Spleen (tissue), 13 donors: ENCODE measurements at places on chromosomes 12 and 14. TPM values are rescaled to one million over a fixed set of nuclear protein-coding genes. Genes with fewer than 3 reads are reported as not detected.

Gene CS
- 141 TPM for total RNA-seq

Gene R3HDM2
- 61.2 TPM for total RNA-seq

Gene SLC24A4
- total RNA-seq = 8.9 TPM

Gene KRT77
- total RNA-seq = not detected

Gene ENDOU
- total RNA-seq = 0.92 TPM

Gene GLIPR1L2
- 0.46 TPM for total RNA-seq

Gene PIWIL1
- 0.61 TPM for total RNA-seq

Gene C3AR1
- 33.0 TPM for total RNA-seq

Gene HPD
- total RNA-seq = 0.97 TPM

Gene ASIC1
- total RNA-seq = 0.26 TPM

Gene PPHLN1
- 103 TPM for total RNA-seq

Gene MYF6
- total RNA-seq = not detected

Gene FITM1
- total RNA-seq = 7.4 TPM

DNA sequence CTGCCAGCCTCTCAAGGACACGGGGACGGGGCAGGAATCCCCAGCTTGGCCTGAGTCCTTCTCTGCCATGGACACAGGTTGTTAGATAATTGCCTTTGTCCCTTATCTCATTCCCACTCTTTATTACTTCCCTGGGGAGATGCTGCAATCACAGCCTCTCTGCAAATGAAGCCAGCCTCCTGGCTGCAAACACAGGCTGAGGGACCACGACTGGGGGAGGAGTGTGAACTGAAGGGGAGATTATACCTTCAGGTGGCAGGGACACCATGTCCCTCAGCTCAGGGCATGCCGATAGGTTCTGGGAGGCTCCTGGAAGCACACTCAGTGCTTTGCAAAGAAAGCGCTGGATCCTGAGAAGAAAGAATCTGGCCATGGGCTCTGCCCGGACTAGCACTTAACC lies 16.1 kb upstream of the CHGA start:
- no peak for DNase-seq

DNA sequence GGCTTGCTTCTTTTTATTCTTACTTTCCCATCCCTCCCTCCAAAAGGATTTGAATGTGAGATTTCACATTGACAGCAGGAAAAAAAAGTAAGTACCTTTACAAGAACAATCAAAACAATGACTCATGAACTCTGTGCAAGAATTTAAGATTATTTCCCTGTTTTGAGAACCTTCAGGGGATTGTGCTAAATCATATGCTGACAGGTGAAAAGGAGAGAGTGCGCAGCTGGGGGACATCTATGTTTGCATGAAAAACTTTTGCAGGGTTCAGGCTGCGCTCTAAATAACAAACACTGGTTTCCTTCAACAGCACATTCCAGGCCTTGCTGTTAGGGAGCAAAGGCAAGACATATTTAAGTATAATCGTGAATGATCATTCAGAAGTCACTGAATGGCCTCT lies 27.3 kb downstream of the RERG start:
- no peak for DNase-seq

DNA sequence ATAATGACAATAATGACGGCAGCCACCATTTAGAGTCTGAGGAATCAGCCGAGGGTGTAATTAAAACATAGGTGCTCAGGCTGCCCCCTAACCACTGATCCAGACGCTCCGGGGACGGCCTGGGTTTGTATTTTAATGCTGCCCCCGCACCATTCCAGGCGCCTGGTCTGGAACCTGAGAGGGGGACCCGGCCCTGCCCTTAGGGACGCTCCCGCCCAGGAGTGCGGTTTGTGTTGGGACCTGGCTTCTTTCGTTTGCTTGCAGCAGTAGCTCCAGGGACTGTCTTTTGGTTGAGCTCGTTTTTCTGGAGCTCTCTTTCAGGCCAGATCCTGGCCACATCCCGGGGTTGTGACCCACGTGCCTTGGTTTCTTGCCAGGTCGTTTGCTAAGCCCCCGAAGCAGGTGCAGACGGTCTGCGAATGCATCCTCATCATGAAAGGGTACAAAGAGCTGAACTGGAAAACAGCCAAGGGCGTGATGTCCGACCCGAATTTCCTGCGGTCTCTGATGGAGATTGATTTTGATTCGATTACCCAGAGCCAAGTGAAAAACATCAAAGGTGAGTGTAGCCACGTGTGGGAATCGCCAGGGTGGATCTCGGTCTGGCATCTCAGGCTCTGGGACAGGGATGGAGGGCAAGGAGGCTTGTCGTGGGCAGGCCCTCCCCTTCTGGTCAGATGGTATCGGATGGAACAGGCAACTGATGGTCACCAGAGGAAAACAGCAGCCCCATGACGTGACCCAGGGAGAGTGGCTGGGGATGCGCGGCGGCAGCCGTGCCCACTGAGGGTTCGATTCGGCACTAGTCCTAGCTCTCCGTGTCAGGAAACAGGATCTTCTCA lies 63.5 kb downstream of the CCDC92 start:
- DNase-seq = peak; percentile 63

- DNase-seq = no peak
Measured at GRCh38 chr12:120263748-120264085, 1.8 kb downstream of the PXN start.

GRCh38 chr12:106288494-106289195 lies 13.9 kb upstream of the TCP11L2 start:
- DNase-seq = no peak

- peak; percentile 77 for DNase-seq
Measured at GRCh38 chr12:110149086-110149660, 25.0 kb downstream of the IFT81 start.

GRCh38 chr12:106669216-106669615 lies 86.4 kb downstream of the RFX4 start:
- no peak for DNase-seq

GRCh38 chr14:101236496-101237251 lies 324.6 kb upstream of the DIO3 start:
- no peak for DNase-seq

- DNase-seq = no peak
Measured at GRCh38 chr14:98888281-98888680, 383.7 kb downstream of the BCL11B start.

DNA sequence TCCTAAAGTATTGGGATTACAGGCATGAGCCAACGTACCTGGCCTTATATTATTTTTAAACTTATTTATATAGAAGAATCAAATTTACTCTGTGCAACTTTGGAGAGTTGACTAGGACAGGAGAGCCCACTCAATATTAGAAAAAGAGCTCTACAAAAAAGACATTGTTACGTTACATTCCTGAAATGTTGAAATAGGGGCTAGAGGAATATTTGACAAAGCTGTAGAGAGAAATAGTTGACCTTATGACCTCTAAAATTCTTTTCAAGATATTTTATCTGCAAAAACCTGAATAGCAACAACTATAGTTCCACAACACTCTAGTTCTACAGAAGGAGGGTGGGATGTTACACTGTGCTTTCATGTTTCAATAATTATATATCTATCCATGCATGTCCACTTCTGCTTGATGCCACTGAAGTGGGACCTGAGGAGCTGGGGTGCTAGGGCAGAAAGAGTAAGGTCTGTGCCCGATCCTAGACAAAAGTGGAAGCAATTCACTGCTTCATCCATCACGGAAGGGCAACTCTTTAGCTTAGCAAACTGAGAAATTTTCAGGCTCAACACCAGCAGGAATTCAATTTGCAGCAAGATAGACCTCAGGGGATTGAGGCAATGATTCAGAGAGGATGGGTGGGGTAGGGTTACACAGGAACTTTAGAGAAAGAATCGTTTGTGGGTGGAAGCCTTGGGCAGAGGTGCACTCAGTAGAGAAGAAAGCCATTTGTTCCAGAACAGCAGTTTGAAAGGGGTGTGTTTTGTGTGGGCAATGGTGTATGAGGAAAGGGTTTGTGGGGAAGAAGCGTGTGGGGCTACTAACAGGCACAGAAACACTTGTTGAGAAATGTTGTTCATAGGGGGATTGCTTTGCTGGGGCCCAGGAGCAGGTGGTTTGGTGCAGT lies 16.0 kb upstream of the RNASE10 start:
- DNase-seq = no peak

- no peak for DNase-seq
Measured at GRCh38 chr14:33720284-33720787, 230.5 kb downstream of the EGLN3 start.

GRCh38 chr14:90785471-90785870 lies 30.8 kb downstream of the TTC7B start:
- no peak for DNase-seq

DNA sequence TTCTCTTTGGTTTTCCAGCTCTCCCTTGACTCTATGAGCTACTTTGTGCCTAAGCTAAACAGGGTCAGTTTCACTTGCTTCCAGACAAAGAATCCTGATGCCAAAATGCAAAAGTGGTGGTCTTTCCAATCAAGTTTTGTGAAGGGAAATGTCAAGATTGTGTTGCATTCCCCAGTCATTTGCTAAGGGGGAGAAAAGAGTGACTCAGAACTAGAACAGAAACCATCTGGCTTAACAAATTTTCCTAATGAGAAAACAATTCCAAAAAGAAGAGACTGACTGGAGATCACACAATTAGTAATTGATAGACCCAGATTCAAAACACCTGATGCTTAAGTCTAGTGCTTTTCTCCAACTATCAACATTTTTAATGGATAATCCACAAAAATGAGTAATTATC lies 235.1 kb upstream of the DIO2 start:
- DNase-seq = no peak

- DNase-seq = no peak
Measured at GRCh38 chr14:59215322-59215721, 26.9 kb downstream of the DAAM1 start.

DNA sequence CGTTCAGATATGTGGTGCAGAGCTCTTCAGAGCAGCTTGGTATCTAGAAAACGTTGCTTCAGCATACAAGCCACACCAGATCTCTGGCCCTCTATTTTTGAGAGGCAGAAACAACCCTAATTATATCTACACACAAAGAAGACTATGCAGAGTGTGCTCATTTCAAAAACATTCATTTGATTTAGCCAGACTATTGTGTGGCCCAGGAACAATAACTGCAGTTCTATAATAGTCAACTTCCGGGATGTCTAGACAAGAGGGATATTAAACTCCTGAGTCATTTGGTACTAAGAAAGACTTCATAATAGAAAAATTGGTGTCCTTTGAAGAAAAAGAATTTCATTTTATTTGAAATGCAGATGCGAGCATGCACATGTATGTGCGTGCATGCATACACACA lies 153.8 kb downstream of the PELI2 start:
- DNase-seq = no peak

DNA sequence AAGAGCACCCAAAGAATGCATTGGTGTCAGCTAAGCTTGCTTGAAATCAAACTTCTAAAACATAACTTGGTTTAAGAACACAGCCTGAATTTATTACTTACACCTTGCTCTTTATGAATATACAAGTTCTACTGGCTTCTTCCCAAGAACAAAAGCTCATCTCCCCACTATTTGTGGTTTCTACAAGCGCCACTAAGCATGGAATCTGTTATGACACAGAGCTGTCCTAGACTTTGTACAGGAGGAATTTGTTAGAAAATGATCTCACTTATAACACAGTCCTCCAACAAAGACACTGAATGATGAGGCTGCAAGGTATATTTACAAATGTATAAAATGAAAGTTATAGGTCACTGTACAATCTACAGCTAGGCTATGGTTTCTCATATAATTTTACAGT lies 452.1 kb downstream of the BCAT1 start:
- no peak for DNase-seq

DNA sequence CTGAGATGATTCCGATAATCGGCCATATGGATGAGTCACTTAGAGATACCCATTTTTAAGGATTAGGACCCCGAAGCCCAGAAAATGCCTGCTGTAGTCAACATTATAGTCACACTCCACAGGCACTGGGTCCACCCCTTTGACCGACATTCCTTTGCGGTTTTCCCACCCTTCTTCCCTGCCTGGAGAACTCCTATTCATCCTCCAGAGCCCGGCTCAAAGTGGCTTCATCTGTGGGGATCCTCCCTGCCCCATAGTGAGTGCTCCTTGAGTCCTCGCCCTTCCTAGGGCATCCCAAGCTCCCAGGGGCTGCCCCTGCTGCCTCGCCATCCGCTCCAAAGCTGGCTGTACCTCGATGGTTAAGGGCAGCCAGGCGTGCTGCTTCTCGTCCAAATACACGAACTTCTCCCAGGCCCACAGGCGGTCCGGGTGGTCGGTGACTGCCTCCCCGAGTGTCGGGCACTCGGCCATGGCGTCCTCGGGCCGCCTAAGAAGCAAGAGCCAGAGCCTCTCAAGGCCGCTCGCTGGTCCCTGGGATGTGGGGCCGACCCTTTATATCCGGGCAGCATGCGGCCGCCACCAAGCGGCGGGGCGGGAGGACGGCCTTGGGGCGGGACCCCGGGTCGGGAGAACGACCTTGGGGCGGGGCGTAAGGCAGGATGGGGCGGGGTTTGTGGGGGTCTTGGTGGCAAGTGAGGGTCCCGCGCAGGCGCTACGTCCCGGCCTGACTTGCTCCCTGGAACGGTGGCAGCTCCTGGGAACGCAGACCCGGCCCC lies at the start of gene TCL1A:
TCL1A (minus strand) TSS at position 530 of the 776 bp plus-strand sequence; CDS start at position 471, 59 bp downstream.
- peak; percentile 90 for DNase-seq

- no peak for DNase-seq
Measured at GRCh38 chr14:53692885-53693284, 263.7 kb downstream of the BMP4 start.

GRCh38 chr14:65003394-65003793 lies 16.7 kb downstream of the FNTB start:
- no peak for DNase-seq

- DNase-seq = no peak
Measured at GRCh38 chr12:1436981-1437380, 157.4 kb downstream of the FBXL14 start.

GRCh38 chr12:34406228-34406995 lies 384.1 kb downstream of the ALG10 start:
- DNase-seq = peak; percentile 54

GRCh38 chr12:7602277-7602676 lies 63.4 kb downstream of the APOBEC1 start:
- no peak for DNase-seq

DNA sequence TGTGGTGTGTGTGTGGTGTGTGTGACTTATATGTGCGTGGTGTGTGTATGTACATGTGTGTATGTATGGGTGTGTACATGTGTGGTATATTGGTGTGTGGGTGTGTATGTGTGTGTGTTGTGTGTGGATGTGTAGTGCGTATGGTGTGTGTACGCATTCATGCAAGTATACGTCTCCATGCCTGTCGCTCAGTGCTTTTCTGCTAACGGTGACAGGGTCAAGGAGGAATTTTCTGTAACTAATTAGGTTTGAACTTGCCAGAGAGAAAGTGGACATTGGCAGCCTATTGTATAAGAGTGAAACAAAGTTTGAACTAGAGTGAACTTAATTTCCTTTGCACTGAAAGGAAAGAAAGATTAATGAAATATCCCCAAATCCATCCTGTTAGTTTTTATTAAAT lies 120.9 kb upstream of the GSC start:
- DNase-seq = no peak

DNA sequence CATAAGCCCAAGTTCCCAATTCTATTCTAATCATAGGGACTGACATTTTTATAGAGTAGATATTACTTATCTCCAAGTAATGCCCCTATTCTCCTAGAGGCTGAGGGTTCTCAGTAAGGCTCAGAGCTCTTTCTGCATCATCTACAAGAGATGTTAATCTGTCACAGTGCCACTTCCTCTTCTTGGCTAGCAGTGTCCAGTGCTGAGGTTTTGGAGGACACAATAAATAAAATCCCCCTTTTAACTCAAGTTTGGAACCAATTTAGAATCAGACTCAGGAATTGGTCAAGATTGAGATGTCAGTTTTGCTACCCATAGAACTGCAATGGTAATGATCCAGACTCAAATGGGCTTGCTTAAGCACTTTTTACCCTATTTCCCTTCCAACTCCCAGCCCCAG lies 154.1 kb upstream of the ARID2 start:
- DNase-seq = no peak

GRCh38 chr14:102646615-102647014 lies 54.2 kb downstream of the RCOR1 start:
- DNase-seq = no peak

GRCh38 chr14:95544588-95544987 lies 9.7 kb downstream of the GLRX5 start:
- DNase-seq = no peak
